ENCODE measurements at places on chromosomes 6 and 20.
A peak's percentile ranks its signal among the peaks of the same experiment; 100 is the strongest.

DNA sequence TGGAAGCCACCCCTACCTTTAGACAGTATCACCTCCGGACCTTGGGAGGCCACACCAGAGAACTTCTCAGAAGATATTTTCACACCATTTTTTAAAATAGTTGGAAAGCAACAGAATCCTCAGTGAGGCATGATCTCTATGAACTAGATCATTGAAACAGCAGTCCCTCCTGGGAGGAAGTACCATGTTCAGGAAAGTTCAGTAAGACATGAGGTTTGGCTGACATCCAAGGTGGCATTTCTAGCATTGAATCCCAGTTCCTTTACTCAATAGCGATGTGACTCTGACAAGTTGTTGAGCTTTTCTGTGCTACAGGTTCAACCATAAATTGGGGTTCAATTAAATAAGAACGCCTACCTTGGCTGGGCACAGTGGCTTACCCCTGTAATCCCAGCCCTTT is 169.0 kb downstream of the TBC1D7 start:
- no peak for DNase-seq

DNA sequence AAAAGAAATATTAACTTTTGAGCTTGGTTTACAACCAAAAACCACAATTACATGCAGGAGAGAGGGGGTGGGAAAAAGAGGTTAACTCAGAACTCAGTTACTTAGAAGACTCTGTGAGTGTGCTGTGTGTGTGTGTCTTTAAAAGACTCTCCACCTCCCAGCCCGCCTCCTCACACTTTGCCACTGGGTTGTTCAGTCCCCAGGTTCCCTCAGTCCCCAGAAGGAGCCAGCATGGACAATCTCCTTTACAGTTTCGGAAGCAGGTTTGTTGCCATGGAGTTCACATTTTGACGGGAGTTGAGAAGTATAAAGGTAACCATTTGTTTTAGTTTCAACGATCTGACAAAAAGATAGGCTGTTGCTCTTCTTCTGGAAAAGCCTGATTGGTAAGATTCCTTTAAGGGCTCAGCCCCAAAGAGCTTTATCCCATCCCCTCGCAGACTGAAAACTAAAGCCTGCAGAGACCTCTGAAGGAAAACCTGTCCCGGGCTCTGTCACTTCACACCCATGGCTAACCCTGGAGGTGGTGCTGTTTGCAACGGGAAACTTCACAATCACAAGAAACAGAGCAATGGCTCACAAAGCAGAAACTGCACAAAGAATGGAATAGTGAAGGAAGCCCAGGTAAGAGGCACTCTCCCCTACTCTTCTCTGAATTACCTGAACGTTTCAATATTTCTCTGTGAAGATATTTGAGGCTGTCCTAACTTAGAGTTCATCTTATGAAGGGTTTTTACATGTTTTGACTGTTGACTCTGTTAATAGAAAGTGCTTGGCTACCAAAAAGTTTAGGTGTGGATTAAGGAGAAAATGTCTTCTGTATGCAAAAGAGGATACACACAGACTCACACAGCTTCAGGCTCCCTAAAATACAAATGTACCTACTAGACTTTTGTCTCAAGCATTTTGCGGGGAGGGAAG is at the start of gene SPTLC3:
SPTLC3 (plus strand) TSS at position 212 of the 921 bp plus-strand sequence; CDS start at position 508, 296 bp downstream.
- DNase-seq = no peak

- no peak for DNase-seq
These were observed 116.2 kb upstream of the PRL start for GRCh38 chr6:22412994-22413393.

DNA sequence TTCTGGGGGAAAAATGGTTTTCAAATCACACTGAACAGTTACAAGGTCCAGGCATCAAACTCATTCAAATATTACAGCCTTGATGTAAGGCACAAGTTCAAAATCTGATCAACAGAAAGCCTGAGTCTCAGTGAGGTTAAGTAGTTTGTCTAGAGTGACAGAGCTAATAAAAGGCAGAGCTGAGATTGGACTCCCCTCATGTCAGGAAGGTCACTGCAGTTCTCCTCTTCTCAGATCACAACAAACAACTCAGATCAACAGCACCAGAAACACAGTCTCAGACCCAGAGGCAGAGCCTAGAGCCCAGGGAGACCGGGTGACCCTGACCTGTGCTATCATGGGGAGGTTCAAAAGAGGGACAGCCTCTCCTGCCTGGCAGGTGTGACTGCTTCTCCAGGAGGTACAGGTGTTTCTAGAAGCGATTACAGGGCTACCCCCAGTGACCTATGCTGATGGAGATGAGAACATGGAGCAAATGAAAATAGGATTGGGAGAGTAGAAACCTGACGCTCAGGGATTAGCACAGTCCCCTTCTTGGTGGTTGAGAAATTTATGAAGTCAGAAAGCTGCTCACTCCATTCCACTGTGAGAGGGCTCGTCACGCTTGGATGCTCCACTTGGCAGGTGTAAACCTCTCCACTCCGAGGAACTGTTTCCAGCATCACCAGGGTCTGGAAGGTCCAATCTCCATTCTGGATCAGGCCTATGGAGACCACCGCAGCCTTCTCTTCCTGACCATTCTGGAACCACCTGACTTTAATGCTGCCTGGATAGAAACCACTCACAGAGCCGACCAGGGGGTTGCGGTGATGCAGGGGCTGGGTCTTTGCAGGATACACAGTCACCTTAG is 24.3 kb upstream of the HLA-DRB5 start:
- no peak for DNase-seq

DNA sequence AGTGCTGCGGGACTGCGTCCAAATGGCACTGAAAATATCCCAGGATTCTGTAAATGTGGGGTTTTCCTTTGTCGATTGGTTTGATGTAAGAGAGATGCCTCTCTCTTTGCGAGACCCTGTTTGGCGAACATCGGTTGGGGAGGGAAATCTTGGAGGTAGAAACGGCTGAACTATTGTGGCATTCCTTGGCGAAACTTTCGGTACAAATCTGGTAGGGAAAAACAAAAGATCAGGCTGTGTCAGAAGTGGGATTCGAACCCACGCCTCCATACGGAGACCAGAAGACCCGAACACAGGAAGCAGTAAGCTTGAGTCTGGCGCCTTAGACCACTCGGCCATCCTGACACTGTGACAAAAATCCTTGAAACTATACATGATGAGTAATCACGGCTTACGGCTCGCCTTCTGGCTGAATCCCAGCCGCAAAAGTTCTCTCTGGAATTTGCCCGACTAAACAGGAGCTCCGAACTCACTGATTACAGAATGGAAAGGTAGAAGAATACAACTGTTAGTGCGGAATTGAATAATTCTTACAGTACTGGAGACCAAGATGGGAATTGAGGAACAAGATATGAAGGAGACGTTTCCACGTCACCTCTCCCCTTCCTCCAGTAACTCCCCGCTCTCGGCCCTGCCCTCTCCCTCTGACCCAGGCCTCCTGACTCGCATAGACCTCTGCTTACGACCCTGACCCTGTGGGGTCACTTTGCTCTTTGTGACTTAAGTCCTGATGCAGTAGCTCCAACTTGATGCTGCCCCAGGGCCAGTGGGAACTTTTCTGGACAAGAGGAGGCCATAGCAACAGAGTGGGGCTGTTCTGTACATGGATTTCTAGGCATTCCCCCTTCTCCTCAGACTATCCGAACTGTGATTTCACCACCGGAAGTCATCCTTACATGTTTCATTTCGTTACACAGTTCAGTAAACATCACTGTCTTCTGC is 132.8 kb upstream of the ZNF184 start:
- no peak for DNase-seq

DNA sequence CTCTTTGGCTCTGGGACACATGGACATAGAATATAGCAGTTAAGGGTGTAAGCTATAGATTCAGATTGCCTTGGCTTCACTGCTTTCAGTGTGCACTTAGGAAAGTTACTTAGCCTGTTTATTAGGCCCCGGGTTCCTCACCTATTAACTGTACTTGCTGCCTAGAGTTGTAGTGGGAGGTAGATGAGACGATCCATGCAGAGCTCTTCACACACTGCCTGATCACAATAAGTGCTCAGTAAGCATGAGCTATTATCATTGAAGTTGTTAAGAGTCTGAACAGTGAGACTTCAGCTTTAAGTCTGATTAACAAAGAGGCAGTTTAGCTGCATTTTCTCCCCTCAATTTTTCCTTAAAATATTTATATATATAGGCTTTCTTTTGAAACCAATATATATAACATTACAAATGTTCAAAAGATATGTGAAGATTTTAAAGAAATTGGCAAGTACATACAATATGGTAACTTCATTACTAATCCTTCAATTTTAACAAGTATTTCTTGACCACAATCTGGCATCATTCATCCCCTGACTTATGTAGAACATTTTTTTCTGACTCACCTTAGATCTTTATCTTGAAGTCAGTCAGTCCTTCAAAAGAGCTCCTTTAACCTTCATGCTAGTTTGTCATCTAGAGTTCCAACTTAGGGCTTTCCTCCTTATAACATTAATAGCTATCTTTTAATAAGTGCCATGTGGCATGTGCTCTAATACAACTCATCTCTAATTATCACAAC is 20.5 kb upstream of the SUPT3H start:
- DNase-seq = no peak

- DNase-seq = no peak
These were observed 6.2 kb downstream of the EYA2 start for GRCh38 chr20:46900826-46901225.

GRCh38 chr6:16761471-16762267 is 409 bp upstream of the ATXN1 start:
- DNase-seq = peak; percentile 4

DNA sequence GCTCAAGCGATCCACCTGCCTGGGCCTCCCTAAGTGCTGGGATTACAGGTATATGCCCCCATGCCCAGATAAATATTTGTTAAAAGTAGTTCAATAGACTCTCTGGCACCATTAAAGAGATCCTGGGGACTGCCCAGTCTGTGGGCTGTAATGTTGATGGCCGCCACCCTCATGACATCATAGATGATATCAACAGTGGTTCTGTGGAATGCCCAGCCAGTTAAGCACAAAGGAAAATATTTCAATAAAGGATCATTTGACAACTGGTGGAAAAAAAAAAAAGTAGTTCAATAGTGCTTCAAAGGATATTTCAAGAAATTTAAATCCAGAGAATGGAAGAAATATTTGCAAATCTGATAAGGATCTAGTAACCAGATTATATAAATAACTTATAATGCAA is 1.5 kb upstream of the CRIP3 start:
- no peak for DNase-seq

DNA sequence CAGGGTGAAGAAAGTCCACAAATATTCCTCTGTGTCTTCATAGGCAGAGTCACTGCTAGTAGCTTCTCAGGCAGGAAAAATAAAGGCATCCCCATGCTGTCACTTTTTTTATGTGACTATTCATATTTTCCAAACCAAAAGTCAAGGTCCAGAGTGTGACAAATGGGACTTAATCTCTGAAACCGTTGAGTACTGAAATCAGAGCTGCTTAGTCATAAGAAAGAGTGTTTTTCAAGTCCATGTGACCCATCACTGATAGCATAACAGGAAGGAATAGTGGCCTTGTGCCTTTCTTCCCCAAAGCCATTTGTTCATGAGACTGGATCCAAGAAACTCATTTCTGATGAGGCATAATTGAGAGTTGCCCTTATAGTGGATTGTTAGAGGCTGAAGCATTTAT is 210.3 kb upstream of the TSHZ2 start:
- no peak for DNase-seq

DNA sequence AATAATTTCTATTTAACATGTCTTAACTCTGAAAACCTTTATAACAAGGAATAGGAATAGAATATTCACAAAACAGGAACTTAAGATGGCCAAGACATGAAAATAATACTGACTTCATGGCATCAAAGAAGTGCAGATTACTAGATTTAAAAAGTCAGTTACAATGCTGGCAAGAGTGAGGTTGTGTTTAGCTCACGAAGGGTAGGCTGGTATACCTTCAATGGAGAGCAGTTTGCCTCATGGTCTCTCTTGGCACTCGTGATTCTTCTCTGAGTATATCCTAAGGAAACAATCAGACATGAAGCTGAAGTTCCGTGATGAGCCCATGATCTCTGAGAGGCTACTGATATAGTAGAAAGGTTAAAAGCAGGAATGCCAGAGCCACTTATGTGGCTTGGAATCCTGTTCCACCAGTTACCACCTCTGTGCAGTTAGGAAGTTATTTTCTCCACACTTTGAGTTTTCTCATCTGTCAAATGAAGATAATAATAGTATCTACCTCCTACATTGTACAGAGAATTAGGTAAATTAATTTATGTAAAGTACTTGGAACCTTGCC is 7.2 kb downstream of the NCOA7 start:
- DNase-seq = no peak

GRCh38 chr6:87419266-87419665 is 11.5 kb downstream of the CFAP206 start:
- no peak for DNase-seq

DNA sequence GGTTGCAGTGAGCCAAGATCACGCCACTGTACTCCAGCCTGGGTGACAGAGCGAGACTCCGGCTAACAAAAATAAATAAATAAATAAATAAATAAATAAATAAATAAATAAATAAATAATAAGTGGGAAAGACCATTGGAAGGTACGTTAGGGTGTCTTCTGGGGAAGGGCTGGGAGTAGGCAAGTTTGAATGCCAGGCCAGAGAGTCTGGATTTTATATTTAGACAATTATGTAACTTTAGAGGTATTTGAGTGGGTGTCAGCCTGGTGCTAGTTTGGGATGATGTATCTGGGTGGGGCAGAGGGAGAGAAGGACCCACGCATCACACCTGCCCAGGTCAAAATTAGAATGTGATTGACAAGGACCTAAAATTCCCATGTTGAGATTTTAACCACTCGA is 108.5 kb upstream of the PRND start:
- no peak for DNase-seq

DNA sequence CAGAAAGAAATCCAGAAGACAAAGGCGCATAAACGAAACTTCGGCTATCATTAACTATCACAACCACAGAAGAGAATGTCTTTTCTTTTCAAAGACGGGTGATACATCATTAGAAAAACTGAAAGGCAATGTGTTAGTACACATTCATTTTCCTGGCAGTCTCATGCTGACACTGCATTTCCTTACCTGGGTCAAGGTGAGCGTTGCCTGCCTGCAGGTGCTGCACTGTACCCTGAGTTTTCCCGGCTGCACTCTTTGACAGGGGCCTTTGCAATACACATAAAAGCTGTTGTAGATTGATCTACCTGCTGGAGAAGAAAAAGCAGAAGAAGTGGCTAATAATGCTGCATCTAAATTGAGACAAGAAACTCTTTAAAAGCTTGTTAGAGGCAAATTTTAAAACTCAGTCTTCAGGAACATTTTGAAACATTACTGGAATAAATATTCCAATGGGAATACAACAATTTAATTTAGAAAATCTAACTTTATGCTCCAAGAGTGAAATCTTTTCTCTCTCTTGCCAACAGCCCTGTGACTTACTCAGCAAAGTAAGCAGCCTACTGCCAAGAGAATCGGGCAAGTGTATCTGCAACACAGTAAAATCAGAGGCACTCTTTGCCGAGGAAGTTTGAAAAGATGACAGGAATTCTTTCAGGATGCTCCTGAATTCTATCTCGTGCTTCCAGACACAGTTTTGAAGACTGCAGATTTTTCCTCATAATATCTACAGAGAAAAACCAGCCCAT is 526.4 kb downstream of the PRKN start:
- DNase-seq = no peak

DNA sequence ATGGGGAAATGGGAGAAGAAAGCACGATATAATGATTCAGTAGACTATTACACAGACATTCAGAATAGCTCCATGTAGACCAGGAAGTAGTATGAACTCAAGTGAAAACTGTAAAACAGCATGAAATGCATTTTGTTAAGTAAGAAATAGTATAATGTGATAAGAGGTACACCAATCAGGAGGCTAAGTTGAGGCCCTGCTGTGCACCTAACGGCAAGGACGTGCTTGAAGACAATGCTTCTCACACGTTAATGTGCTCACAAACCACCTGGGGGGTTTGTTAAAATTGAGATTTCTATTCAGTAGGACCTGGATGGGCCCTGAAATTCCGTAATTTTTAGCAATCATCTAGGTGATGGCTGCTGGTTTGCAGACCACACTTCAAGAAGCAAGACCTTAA is 178.9 kb upstream of the SULF2 start:
- no peak for DNase-seq

Measured in DMS79 (cell line).